Type B pancreatic cell (in vitro differentiated cells): ENCODE measurements at places on chromosomes 11 and 22. TPM values are rescaled to one million over a fixed set of nuclear protein-coding genes. Genes with fewer than 3 reads are reported as not detected.

DNA sequence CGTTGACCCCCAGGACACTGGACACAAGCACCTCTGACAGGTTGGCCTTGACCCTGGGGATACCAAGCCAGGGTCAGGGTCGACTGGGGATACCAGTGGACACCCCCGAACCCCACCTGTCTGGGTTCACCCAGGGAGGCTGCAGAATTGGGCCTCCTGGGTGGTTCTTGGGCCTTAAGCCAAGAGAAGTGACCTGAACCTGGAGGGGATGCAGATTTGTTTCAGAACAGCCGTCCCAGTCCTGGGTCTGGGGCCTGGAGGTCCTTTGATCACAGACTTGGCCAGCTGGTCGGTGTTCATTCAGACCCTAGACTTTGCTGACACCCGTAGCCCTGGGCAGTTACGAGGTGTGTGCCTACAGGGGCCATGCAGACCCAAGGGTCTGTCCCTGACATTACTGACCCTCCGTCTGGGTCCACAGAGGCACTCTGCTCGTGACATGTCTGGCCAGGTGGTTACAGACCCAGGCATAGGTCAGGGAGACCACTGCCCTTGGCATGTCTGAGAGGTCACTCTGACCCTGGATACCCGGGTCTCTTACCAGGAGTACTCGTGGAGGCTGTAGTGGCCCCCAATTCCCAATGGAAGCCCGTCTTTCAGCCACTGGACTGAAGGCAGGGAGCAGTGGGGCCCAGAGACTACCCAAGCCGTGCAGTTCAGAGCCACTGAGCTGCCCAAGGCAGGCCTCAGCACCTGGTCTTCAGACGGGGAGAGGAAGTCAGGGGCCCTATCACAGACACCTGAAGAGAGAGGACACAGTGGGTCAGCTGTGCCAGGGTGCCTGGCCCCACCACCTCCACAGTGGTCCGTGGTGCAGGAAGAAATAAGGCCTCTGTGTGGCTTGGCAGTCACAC is 6.4 kb downstream of the SIGIRR start:
- no peaks in the 10 kb centered on the region for H3K4me1 ChIP-seq
- no peak overlapping the region for H3K4me3 ChIP-seq
- H3K36me3 ChIP-seq = no peaks in the 10 kb centered on the region
- no peak overlapping the region for H3K27ac ChIP-seq

- peaks cover 5% of the 10 kb centered on the region for H3K36me3 ChIP-seq
- peak overlapping the region; percentile 32 for H3K4me3 ChIP-seq
- H3K27ac ChIP-seq = peak overlapping the region; percentile 64
- H3K4me1 ChIP-seq = peaks cover 37% of the 10 kb centered on the region
- no peaks in the 10 kb centered on the region for H3K27me3 ChIP-seq
Observed at GRCh38 chr22:20549232-20549841, 41.9 kb downstream of the MED15 start.

KDM4D gene
- 0.83 and 2.4 TPM in 2 replicates for total RNA-seq

- peaks cover 14% of the 10 kb centered on the region for H3K36me3 ChIP-seq
- no peaks in the 10 kb centered on the region for H3K27me3 ChIP-seq
- no peak for DNase-seq
- H3K4me3 ChIP-seq = peak overlapping the region; percentile 93
Observed at GRCh38 chr11:72102631-72102945, 509 bp downstream of the LAMTOR1 start.
